ENCODE measurements at places on chromosomes 7 and 10.

DNA sequence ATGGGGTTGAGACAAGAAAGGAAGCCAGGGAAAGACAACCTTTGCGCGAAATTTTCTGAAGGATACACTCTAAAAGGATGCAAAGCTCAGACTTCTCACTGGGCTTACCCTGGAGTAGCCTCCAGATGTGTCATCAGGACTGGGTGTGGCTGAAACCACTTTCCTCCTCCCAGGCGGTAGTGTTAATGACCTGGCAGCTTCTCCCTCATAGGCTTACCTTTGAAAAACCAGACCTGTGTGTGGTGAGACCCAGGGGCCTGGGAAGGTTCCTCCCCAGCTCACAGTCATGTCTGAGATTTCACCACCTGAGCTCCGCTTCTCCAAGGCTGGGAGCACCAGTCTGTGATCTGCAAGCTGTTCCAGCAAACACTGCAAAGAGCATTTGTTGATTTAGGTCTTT lies 93.7 kb downstream of the EPC1 start:
- no peak for DNase-seq

DNA sequence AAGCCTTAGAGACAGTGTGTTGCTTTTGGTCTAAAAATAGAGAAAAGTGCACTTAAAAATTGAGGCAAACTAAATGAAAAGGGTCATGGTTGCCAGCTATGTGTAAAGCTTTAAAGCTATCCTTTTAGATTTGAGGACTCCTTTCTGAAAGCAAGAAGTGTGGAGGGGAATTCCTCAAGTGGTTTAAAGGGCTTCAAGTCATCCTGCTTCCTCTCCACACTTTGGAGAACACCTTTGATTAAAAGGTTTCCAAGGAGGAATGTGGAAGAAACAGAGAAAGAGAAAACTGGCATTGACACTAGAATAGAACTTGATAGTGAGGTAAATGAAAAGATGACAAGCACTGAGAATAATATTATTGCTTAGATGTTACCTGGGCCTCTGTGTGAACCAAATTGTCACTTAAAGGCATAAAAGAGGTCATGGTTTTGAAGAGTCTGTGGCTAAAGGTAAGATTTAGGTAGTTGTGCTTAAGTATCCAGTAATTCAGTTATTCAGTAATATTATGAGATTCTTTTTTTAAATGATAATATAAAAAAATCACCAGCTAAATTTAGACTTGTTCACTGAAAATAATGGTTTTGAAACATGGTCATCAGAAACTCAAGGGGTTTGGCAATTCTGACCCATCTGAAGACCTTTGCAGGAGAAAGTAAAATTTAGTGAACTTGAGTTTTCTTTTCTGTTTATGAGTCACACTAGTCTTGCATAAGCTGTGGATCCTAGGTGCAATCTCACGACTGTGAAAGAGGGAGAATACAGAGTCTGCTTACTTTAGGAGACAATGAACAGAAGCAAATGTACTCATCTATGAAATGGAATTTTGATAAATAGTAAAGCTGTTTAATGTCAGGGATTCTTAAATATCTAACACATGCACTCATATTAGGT lies 466.0 kb downstream of the KIF20B start:
- DNase-seq = no peak

GRCh38 chr7:8620169-8620568 lies 186.8 kb downstream of the NXPH1 start:
- DNase-seq = no peak

- DNase-seq = no peak
These were observed 18.1 kb downstream of the UBE2D4 start for GRCh38 chr7:43944286-43944685.

All from stimulated activated CD8-positive, alpha-beta memory T cell treated with anti-CD3 and anti-CD28 coated beads, Interleukin-12 subunit alpha, Interleukin-12 subunit beta, amount 100 ng/mL, for 1 hour (primary cell).